ENCODE measurements at places on chromosomes 2 and 18.

DNA sequence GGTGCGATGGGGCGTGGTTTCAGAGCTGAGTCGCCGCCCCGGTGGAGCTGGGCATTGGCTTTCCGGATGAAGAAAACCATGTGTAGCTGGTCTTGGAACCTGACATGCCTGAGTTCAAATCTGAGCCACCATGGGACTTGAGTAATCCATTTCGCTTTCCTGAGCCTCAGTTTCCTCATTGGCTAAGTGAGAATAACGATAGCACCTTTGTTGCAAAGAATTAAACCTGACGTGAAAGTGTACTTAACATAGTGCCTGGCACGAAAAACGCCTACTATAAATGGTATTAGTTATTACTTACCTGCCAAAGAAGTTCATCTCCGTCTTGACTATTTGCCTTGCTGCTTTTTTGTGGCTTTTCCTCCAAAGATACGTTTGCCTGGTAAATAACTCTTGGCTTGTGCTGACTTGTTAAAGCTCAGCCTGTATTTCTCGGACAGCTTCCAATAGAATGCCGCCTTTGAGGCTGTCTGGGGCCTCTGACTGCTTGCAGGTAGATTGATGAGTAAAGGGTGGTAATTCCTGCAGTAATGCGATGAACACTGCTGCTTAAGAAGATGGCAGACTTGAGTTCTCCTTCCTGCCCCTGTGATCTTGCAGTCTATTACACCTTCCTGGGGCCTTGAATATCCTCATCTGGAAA is 1.3 kb downstream of the CDCA7 start:
- no peak for DNase-seq

DNA sequence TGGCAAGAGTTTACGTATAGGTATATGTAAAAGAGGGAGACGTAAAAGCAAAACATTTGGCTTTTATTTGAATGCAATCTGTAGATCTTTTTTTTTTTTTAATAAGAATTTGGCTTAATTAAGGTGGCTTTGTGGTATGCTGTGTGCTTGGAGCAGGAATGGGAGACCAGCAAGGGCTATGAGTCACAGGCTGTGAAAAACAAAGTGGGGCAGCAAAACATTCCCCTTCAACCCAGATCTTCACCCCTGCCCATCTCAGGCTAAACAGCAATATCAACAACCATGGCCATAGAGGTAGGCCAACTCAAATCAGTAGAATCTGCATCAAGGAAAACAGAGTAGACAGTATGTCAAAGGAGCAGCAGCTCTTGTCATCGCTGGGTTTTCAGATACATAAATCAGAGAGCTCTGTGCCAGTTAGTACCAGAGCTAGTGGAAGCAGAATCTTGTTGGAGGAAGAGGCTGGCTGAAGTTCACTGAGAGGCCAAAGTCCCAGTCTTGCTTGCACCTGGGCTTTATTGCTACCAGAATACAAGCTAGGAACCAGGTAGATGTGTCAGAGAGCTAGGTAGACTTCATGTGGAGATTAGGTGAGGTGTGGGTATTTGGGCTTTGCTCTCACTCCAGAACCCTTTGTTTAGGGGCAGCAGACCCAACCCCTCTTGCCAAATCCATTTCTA is 191.5 kb upstream of the FANCL start:
- DNase-seq: no peak

DNA sequence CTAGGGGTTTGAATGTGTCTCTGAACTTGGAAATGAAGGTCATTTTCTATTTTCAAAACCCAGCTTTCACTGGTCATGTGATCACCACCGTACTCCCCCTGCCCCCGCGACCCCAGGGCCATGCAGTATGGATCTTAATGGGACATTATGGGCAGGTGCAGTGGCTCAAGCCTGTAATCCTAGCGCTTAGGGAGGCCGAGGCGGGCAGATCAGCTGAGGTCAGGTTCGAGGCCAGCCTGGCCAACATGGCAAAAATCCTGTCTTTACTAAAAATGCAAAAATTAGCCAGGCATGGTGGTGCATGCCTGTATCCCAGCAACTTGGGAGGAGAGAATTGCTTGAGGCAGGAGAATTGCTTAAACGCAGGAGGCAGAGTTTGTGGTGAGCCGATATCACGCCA is 77.3 kb downstream of the ITGB1BP1 start:
- no peak for DNase-seq

DNA sequence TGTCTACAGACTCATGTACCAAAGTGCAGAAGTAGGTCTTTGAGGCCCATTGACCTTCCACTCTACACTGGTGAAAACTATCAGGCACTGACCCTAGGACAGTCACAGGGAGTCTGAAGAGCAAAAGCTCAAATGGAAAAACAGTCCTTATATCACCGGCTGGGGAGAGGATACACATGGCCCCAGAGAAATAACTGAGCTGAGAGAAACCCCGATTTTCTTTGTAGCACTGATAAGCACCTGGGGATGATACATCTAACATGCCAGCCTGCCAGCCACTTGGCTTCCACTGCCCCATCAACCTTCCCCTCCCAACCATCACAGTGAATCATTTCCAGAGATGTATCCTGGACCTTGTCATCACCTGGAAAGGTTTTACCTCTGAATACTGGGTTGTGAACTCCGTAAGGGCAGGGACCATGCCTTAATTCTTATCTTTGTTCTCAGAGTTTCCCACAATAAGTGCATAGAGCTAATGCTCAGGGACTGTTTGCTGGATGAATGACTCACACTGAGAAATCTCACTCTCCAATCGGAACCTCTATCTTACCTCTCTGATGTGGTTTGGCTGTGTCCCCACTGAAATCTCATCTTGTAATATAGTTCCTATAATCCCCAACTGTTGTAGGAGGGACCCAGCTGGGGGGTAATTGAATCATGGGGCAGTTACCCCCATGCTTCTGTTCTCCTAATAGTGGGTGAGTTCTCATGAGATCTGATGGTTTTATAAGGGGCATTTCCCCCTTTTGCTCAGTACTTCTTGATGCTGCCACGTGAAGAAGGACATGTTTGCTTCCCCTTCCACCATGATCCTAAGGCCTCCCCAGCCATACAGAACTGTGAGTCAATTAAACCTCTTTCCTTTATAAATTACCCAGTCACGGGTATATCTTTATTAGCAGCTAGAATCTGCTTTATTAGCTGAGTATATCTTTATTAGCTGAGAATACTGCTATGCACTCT is 37.1 kb downstream of the EVA1A start:
- DNase-seq: no peak

GRCh38 chr2:115413791-115414190 is 971.4 kb downstream of the DPP10 start:
- DNase-seq: no peak

GRCh38 chr18:78154853-78155252 is 824.8 kb upstream of the SALL3 start:
- no peak for DNase-seq

- DNase-seq: no peak
Observed at GRCh38 chr2:241893265-241893664, 23.7 kb downstream of the RTP5 start.

GRCh38 chr2:111053266-111053665 is 67.4 kb upstream of the BCL2L11 start:
- DNase-seq: no peak

GRCh38 chr2:234335661-234336228 is 161.1 kb downstream of the ARL4C start:
- DNase-seq: peak; percentile 23

DNA sequence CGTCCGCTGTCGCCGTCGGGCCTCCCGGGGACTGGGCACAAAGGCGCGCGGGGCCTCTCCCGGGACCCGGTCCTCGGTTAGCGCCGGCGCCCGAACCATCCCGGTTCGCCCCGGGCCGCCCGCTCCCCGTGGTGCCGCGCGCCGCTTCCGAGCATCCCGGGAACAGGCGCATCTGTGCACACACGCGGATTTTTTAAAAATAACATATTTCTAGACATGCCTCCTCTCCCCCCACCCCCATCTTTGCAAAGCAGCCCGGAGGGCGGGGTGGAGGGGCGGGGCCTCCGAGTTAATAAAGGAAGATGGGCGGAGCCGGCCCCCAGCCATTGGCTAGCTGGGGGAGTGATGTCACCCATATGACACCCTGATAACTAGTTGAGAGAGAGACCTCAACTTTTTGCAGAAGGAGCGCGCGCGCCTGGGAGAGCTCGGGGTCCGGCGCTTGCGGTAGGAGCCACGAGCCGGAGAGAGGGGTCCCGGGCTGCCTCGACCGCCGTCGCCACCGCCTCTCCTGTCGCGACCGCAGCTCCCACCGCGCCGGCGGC is at the start of gene SOX11:
SOX11 (plus strand) TSS at position 400 of the 545 bp plus-strand sequence. CDS start 338 bp downstream, outside the sequence.
- DNase-seq: no peak

DNA sequence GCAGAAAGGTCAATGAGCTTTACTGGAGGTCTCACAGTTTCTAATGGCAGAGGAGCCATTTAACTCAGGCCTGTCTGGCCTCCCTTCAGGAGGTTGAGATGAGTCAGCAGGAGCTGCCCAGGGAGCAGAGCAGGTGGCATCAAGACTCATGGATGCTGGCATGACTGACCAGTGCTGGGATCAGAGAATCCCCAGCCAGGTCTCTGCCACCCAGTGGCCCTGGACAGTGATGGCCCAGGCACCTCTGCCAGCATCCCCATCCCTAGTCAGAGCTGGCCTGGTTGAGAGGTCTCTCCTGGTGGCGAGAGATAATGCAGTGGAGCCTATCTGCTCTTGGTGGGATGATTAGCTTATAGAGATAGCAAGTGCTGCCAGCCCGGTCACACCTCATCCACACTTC is 43.1 kb downstream of the GYPC start:
- no peak for DNase-seq

DNA sequence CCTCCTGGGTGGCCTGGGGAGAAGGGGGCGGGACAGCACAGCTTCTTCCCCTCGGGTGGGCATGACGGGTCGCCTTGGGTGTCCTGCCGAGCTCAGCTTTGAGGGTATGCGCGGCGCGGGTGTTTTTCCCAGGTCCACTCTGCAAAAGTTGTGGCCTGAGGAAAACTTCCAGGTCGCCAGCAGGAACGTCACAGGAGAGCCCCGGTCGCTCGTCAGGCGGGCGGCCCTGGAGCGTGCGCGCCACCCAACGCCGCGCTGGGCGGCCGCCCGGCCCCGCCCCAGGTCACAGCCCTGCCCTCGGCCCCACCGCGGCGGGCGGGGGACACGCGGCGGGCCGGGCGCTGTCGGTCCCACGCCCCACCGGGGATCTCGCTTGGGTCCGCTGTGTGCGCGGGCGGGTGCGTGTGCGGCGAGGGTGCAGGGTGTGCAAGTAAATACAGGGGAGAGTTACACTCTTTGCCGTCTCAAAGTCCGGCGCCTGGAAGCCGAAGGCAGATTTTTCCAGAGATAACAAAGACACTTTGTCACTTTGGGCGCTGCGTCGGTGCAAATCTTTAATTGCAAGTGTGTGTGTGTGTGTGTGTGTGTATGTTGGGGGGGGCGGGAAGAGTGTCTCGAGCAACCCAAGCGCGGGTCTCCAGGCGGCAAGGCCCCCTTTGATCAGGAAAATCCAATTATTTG is 616 bp upstream of the SP5 start:
- no peak for DNase-seq

DNA sequence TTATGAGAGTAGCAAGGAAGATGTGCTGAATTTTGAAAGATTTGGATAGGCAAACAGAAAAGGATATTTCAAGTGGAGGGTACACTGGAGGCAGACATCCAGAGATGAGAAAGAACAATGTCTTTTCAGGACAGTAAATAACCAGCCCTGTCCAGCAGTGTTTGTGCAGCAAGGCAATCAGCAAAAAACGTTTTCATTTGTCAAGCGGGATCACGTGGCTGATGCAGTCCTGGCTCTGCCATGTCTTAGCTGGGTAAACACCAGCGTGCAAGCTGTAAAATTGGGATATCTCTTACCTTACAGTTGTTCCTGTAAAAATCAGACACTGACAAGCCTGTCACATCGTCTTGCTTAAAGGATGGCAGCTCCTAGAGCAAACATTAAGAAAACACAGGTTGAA is 67.8 kb downstream of the CWC22 start:
- DNase-seq: no peak

- DNase-seq: no peak
Observed at GRCh38 chr2:179344280-179344964, 79.8 kb upstream of the SESTD1 start.

Measured in activated T-cell treated with anti-CD3 and anti-CD28 coated beads for 1 hour (primary cell).